ENCODE measurements at places on chromosomes 5 and 9.
A peak's percentile ranks its signal among the peaks of the same experiment; 100 is the strongest.

DNA sequence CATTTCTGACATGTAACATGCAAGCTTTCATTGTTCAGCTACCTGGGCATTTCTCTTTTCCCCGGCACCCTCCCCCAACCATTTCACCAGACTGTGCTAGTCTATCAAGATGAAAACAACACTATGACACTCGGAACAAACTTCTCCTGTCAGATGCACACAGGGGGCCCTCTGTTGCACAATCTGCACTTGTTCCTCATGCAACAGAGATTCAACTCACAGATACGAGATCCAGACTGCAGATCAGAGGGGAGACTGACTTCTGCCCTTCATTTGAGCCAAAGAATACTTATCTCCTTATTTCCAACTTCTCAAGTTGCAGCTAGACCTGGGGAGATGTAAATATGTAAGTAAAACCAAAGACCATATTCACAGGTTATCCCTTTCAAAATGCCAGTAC lies 15.7 kb upstream of the FST start:
- DNase-seq: no peak

- DNase-seq: no peak
Observed at GRCh38 chr5:96079075-96079474, 117.4 kb upstream of the ELL2 start.

GRCh38 chr5:58804291-58804690 lies 221.4 kb downstream of the RAB3C start:
- DNase-seq: no peak

DNA sequence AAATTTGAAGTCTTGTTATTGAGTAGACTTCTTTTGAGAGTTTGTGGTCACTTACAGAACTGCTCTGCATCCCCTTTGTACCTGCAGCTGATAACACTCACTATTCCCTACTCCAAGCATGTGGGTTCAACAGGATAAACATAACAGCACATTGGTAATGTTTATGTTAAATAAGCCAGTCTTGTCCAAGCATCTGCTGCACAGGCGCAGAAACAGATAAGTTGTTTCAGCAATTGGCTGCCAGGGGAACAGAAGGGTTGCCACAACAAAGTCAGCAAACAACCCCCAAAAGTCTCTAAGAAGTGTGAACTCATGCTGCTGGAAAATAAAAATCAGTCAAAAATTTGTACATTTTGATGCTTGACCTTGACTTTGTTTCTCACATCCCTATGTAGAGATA lies 174.6 kb downstream of the GDNF start:
- DNase-seq: no peak

DNA sequence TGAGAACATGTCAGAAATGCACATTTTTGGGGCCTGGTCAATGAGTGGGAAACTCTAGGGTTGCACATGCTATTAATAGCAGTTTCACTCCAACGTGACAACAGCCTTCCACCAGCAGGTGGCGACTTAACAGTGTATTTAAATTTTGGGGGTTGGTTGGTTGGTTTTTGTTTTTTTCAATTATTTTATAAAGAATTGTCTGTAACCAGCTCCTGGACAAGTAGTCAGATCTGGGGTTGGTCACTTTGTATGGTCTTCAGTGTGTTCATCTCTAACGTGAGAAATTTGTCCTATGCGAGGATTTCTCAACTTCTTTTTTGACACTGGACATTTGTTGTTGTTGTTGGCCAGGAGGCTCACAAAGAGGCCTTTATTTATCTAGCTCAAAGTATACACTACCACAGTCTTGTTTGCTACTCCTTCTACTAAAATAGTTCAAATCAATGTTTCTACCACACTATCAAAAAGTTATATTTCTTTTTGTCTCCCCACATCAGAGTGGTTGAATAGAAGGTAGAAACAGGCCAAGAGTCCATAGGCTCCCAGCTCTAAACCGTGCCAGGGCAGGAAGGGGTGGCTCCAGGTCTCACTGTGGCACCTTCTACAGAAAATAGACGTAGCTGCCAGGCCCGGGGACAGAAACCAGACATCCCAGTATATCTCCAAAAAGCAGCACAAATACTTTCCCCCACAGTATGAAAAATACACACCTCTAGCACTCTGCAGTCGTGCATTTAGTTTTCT lies 110.4 kb downstream of the TRPM6 start:
- DNase-seq: peak; percentile 68

DNA sequence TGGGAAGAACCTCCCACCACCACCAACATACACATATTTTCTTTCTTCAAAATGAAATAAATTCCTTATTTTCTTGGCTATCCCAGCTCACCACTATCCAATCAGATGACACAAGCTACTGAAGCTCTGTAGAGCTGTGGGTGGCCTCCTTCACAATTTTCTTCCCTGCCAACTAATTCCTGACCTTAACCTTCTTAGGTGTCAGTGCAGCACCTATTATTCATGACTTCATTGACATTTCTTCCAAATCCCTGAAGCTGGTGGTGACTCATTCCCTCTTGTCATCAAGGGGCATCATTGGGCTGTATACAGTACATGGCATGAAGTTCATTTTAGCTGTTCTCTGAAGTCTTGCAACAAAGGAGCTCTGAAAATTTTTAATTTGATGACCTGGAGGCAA lies 42.0 kb upstream of the ADRA1B start:
- DNase-seq: no peak
